ENCODE measurements at places on chromosomes 12 and 14.
A peak's percentile ranks its signal among the peaks of the same experiment; 100 is the strongest.

GRCh38 chr12:101803978-101804377, 26.8 kb downstream of the GNPTAB start:
- no peak for DNase-seq

DNA sequence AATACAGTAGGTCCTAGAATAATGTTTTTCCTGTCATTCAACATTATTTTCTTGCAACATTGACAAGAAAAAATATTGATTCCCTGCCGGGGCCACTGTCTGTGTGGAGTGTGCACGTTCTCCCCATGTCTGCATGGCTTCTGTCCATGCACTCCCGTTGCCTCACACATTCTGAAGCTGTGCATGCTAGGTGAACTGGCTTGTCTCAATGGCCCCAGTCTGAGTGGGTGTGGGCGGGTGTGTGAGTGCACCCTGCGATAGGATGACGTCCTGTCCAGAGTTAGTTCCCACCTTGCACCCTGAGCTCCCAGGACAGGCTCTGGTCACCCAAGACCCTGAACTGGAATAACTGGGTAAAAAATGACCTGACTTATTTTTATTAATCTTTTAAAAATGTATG, 186.1 kb downstream of the CAND1 start:
- no peak for DNase-seq

DNA sequence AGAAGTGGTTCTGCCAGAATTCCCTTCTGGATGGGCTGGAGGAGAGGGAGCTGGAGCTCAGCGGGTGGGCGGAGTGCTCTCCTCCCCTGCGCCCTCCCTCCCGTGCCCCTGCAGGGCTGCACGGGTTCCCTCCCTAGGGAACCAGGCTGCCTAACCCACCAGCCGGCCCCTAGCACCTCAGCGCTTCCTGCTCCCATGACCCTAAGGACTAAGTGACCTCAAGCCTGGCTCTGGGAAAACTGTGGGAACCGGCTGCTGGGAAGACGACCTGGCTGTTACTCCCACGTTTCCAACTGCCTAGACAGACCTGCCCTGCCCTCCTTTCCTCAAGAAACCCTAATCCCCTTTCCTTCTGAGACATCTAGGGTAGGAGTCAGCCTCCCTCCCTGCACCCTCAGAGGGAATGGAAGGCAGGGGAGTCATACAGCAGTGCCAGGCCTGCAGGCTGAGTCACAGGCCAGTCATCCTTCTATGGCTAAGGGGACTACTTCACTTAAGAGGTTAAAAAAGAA, 31.5 kb downstream of the SLC6A12 start:
- DNase-seq, result peak; percentile 92

DNA sequence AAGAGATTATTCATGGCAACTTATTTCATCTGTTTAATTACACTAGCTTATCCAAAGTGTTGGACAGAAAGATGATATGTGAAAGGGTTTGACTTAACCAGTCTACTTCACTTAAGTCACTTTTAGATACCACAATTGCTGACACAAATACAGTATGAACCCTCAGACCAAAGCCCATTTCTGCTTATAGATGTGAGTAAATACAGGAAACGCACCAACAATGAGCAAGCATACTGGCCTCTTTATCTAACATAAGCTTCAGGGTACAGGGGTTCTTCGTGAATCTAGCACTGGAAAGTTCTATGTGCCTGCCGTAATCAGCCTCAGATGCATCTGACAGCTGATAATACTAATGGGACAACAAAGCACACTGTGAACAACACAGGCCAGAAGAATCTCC, 209.6 kb downstream of the MED13L start:
- peak; percentile 42 for DNase-seq

- no peak for DNase-seq
Observed at GRCh38 chr12:12081836-12082497, 11.2 kb downstream of the BCL2L14 start.

DNA sequence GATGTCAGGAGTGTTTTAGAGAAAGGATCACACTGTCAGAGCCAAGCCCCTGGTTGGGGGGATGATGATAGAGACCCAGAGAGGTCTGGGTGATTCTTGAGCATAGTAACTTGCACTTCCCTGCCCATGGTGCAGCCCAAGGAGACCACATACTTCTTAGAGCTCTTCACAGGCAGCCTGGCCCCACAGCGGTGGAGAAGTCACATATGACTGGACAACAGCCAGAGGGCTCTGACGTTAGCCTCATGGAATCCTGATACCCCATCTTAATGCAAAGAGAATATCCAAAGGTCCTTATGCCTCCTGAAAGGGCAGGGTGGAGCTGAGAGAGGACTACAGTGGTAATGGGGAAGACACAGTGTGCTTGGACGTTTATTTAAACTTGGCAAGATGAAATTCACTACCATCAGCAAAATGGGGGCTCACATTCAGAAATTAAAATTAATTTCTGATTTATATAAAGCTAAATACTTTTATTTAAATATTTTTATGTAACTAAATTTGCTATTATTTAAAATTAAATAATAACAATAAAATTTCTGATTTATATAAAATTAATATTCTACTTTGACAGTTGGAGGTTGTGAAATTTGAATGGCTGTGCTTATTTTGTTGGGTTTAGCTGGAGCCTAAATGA, 131.3 kb downstream of the KTN1 start:
- DNase-seq, result peak; percentile 33

DNA sequence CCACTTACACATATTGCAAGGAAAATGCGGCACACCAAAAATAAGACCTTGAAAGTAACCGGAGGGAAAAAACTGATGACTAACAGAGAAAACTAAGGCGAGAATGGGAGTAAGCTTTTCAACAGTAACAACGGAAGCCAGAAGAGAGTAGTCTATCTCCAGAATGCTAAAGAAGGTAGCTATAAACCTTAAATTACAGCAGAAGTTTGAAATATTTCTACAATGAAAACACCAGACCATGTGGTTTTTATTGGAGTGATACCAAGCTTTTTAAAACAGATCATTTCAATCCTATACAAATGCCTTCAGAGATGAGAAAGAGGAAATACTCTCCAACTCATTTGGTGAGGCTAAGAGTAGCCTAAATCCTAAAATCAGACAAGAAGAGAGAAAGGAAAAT, 209.5 kb downstream of the ANO6 start:
- DNase-seq, result no peak

- peak; percentile 38 for DNase-seq
Observed at GRCh38 chr14:52961060-52961639, 10.3 kb upstream of the FERMT2 start.

GRCh38 chr12:68532887-68533248, 77.8 kb upstream of the RAP1B start:
- no peak for DNase-seq

DNA sequence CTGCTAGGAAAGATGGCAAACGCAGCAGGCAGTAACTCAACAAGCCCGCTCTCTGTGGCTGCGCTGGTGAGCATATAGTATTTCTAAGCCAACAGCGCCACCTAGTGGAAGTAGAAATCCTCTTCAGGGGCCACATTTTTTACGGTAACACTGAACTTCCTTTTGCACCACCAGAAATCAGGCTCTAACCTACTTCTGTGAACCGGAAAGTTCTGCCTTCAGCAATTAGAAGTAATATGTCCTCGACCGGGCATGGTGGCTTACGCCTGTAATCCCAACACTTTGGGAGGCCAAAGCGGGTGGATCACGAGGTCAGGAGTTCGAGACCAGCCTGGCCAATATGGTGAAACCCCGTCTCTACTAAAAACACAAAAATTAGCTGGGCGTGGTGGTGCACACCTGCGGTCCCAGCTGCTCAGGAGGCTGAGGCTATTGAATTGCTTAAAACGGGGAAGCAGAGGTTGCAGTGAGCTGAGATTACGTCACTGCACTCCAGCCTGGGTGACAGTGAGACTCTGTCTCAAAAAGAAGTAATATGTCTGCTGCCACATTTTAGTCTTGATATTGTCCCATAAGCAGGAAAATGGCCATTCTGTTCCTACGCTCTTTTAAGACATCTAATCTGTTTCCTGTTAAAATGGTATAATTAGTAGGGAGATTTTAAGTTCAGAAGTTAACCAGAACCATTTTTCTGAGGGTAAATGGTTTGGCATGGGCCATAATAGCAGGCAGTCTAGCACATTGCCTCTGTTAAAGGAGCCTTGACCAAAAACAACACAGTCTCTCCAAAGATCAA, 26.8 kb downstream of the APOBEC1 start:
- peak; percentile 78 for DNase-seq

DNA sequence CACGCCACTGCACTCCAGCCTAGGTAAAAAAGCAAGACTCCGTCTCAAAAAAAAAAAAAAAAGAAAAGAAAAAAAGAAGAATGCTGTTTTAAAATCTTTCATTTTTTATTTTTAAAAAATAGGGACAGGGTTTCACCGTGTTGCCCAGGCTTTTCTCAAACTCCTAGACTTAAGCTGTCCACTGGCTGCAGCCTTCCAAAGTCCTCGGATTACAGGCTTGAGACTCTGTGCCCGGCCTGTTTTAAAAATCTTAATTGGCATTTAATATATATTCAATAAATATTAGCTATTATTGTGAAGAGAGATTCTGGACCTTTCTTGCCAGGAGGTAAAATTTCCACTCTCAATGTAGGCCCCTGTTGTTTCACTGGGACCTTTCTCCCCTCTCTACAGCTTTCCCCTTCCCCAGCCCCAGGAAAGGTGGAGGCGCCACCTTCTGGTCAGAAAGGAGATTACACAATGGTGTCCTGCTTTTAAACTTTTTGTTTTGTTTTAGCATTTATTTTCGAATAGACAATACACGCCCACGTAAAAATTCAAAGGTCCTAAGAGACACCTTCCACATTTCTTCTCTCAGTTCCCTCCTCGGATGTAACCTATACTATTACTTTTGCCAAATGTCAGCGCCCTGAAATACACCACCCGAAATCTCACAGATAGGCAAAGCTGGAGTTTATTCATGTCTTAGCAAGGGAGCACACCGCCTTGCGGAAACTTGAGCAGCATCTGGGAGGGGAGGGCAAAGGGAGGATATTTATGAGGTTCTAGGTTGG, 23.8 kb upstream of the PHC1 start:
- no peak for DNase-seq

GRCh38 chr12:12294215-12295005, 27.6 kb upstream of the LRP6 start:
- DNase-seq, result no peak

GRCh38 chr12:128829861-128830504, 6.2 kb upstream of the SLC15A4 start:
- peak; percentile 99 for DNase-seq

- peak; percentile 8 for DNase-seq
Observed at GRCh38 chr12:43501703-43502102, 50.3 kb downstream of the ADAMTS20 start.

DNA sequence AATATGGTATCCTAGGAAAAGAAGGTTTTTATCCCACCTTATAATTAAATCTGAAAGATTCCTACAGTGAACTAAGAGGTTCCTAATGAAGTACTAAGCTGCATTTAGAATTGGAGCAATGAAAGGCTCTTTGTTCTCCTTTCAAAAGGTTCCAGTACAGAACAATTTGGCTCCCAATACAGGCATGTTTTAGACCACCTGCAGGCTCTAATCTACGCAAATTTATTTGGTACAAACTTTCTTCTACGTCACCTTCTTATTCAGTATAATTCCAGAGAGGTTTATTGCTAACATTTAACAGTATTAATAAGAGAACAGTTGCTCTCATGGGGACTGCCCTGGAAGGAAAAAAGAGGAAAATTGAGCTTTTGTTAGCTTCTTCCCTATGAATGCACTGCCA, 37.6 kb upstream of the SLCO1C1 start:
- no peak for DNase-seq

- no peak for DNase-seq
Observed at GRCh38 chr12:61894168-61894567, 366.0 kb upstream of the USP15 start.

DNA sequence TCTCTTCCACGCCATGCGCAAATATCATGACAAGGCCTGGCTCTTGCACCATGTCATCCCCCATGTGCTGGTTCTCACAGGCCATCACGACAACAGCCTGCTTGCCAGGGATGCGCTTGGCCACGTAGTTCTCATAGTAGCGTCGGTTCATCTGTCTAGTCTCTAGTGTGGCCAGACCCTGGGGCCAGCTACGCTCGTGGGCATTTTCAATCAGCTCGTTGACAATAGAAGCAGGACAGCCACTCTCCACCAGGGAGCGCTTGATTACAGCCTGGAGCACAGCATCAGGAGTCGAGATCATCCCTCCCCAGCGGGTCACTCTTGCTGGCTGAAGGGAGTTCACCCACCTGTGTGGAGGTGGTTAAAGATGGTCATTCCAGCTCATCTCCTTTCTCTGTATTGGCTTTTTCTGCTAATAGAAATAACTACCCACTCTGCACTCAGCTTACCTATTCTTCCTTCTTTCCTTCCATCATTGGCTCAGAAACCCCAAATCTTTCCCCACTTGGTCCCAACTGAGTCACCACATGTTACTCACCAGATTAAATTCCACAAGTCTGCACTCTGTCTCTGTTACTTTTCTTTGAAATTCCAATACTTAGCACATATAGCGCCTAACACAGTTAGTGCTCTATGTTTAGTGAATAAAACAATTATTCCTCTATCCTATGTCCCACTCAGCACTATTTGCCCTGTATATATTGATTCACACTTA, 15.1 kb downstream of the RNF41 start:
- DNase-seq, result peak; percentile 35

DNA sequence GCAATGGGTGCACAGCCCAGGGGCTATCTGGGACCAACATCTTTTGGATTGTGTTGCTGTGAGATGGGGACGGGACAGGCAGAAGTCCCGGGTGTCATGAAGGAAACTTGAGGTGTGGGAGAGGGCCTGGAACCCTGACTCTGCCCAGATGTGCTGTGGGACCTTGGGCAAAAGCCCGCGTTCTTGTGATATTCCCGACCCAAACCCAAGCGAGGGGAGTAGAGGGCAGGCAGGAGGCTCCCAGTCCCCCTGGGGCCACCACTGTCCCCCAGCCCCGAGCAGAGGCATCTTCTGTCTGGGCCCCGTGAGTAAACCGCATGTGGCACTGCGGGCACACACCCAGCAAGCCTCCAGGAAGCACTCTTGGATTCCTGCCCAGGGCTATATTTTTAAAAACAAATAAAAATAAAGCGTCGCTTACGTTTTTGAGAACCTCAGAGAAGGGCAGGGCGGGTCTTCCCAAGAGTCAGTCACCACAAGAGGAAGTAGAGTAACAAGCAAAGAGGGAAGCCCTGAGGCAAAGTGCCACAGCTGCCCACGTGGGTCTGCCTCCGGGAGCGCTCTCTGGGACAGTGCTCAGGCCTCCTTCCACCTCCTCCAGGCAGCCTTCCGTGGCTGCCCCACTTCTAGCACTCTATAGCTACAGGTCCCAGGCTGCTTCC, 39.5 kb downstream of the BEGAIN start:
- peak; percentile 97 for DNase-seq

DNA sequence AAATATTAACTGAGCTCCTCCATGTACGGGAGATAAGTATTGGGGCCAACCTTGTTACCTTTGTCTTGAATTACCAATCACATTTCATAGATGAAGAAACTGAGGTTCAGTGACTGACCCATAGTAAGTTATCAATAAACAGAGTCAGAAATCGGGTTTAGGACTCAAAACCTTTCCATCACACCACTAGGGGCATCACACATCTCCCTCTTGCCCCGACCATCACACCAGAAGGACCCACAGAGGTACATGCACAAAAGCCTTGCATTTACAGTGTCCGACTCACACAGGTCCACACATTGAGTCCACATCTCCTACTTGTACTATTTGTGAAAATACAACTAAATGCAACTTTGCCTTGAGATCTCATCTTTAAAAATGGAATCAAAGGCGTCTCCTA, 29.4 kb downstream of the KCNA5 start:
- DNase-seq, result no peak

- no peak for DNase-seq
Observed at GRCh38 chr12:127620735-127621355, 646.1 kb upstream of the TMEM132C start.
